Caco-2 (cell line): ENCODE measurements at places on chromosomes 5 and 9.

DNA sequence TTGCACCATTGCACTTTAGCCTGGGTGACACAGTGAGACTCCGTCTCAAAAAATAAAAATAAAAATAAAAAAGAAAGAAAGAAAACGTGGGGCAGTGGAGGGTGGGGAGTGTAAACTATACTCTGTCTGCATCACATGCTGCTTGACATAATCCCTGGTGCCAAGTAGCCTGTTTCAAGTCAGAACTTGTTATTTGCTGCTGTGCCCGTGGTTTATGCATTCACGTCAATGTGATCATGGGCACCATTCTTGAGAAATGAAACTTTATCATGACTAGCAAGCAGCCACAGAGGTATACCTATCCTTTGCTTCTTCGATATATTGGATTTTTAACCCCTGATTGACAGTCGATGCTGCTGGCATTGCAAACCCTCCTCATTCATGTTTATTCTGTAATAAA lies 4.1 kb upstream of the SMU1 start:
- H3K27me3 ChIP-seq, result no peaks in the 10 kb centered on the region
- H3K4me1 ChIP-seq, result peaks cover under 1% of the 10 kb centered on the region; the same call in 1 of the 2 replicates
- no peaks in the 10 kb centered on the region for H3K36me3 ChIP-seq

DNA sequence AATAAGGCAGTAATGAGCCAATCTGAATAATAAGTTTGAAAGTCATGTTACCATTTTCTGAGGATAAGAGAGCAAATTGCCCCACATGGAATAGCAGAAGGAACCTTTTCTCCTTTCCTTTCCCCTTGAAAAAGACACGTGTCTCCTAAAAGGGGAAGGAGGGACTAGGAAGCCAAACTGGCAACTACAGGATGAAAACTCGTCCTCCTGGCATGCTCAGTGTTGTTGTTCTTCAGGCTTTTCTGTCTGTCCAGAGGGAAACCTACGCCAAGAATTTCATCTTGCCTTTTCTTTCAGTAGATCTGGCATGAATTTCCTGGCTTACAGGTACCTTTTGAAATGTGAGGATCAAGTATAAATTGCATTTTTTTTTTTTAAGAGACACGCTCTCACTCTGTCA lies 355.9 kb upstream of the TLE4 start:
- H3K27ac ChIP-seq, result no peak overlapping the region
- no peak overlapping the region for H3K4me3 ChIP-seq
- no peak for DNase-seq
- H3K4me1 ChIP-seq, result no peaks in the 10 kb centered on the region
- no peaks in the 10 kb centered on the region for H3K27me3 ChIP-seq

DNA sequence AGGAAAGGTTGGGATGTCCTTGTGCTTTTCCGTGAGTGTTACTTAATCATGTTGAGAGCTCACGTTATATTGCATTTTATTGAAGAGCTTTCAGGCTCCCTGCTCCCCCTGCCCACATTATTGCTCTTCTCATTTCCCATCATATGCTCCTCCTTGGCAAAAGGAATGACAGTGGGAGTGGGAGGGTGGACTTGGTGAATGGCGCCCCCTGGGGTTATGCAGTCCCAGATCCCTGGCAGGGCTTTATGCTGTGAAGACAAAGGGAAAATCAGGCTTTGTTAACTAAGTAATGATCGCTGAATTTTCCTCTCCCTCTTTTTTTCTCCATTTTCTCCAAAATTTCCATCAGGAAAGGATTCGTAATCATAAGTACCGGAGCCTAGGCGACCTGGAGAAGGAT lies 166.6 kb downstream of the SMARCA2 start:
- no peaks in the 10 kb centered on the region for H3K4me1 ChIP-seq
- no peak overlapping the region for H3K27ac ChIP-seq
- H3K4me3 ChIP-seq, result no peak overlapping the region

GRCh38 chr5:143676802-143677201 lies 135.2 kb upstream of the HMHB1 start:
- no peaks in the 10 kb centered on the region for H3K36me3 ChIP-seq
- H3K27ac ChIP-seq, result no peak overlapping the region
- no peaks in the 10 kb centered on the region for H3K27me3 ChIP-seq
- peaks cover 56% of the 10 kb centered on the region for H3K4me1 ChIP-seq
- no peak overlapping the region for H3K4me3 ChIP-seq

DNA sequence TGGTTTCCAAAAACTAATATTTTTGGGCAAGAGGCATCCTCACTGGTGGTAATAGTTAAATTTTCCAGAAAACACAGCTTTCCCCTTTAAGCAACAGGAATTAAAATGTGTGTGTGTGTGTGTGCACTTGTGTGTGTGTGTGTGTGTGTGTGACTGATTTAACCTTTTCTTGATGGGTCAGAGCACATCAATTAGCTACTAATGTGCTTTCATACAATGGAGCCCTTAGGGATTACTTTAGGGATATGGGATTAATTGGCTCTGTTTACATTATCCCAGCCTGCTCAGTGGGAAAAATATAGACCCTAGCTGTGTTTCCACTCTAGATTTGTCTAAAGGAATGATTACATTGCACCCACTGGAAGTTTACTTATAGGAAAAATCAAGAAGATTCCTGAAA lies 6.5 kb downstream of the PLCXD3 start:
- no peaks in the 10 kb centered on the region for H3K4me1 ChIP-seq
- no peaks in the 10 kb centered on the region for H3K36me3 ChIP-seq
- no peak overlapping the region for H3K4me3 ChIP-seq
- H3K27me3 ChIP-seq, result no peaks in the 10 kb centered on the region

- no peak overlapping the region for H3K27ac ChIP-seq
- peaks cover 10% of the 10 kb centered on the region for H3K4me1 ChIP-seq
- no peaks in the 10 kb centered on the region for H3K36me3 ChIP-seq
- H3K27me3 ChIP-seq, result no peaks in the 10 kb centered on the region
- no peak overlapping the region for H3K4me3 ChIP-seq
These were observed 68.9 kb upstream of the ANKRD55 start for GRCh38 chr5:56302027-56302426.

GRCh38 chr5:98187945-98188344 lies 585.5 kb upstream of the RGMB start:
- H3K27ac ChIP-seq, result no peak overlapping the region
- no peaks in the 10 kb centered on the region for H3K4me1 ChIP-seq
- DNase-seq, result no peak
- H3K4me3 ChIP-seq, result no peak overlapping the region

DNA sequence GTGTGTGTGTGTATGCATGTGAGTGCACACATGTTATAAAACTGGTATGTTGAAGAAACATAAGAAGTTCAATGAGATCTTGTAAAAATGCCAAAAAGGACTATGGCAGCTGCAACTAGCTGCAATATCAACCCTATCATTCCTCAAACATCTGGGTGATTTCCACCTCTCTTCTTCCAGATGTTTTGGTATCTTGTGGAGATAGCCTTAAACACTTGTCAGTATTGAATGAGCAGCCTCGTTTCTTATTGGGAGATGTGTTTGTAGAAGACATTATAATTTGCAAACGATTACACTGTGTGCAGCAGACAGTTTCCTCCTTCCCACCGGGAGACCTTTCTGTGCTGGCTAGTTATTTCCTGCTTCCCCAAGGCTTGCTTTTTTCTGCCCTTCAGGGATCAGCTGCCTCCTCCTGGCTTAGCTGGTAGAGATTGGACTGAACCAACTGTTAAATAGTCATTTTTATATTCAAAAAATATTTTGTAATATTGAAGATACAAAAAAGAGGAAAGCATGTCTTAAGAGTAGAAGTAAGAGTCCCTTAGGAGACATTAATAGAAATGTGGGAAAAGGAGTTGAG lies 168.4 kb upstream of the MPDZ start:
- H3K4me3 ChIP-seq, result no peak overlapping the region
- H3K27me3 ChIP-seq, result no peaks in the 10 kb centered on the region
- H3K27ac ChIP-seq, result no peak overlapping the region
- DNase-seq, result no peak
- H3K4me1 ChIP-seq, result no peaks in the 10 kb centered on the region

- no peak for DNase-seq
- H3K27me3 ChIP-seq, result no peaks in the 10 kb centered on the region
- H3K27ac ChIP-seq, result no peak overlapping the region
- no peaks in the 10 kb centered on the region; the same call in 1 of the 2 replicates for H3K36me3 ChIP-seq
- no peak overlapping the region for H3K4me3 ChIP-seq
- 0 out of 2 replicates have a peak, but pooled peaks cover 2% of the 10 kb centered on the region for H3K4me1 ChIP-seq
These were observed 5.8 kb downstream of the TMEM268 start for GRCh38 chr9:114616684-114617520.

DNA sequence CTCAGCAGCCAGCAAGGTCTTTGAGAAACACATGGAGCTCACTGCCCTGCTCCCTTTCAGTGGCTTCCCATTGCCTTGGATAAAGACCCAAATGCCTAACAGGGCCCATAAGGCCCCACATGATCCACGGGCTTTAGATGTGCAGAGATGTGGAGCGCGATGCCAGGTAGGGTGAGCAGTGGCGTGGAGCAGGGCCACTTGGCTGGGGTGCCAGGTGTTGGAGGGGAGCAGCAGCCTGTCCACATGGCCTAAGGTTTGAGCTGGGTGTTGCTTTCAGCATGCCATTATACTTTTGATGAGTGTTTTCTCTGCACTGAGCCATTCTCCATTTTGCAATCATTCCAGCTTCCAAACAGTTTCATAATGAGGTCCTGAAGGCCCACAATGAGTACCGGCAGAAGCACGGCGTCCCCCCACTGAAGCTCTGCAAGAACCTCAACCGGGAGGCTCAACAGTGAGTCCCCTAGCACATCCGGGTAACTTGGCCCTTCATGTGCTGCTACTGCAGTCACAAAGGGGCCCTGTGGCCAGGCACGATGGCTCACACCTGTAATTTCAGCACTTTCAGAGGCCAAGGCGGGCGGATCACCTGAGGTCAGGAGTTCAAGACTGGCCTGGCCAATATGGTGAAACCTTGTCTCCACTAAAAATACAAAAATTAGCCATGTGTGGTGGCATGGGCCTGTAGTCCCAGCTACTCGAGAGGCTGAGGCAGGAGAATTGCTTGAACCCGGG lies 11.1 kb downstream of the GLIPR2 start:
- H3K36me3 ChIP-seq, result no peaks in the 10 kb centered on the region
- DNase-seq, result no peak
- H3K4me1 ChIP-seq, result no peaks in the 10 kb centered on the region
- H3K4me3 ChIP-seq, result no peak overlapping the region
- H3K27ac ChIP-seq, result no peak overlapping the region

DNA sequence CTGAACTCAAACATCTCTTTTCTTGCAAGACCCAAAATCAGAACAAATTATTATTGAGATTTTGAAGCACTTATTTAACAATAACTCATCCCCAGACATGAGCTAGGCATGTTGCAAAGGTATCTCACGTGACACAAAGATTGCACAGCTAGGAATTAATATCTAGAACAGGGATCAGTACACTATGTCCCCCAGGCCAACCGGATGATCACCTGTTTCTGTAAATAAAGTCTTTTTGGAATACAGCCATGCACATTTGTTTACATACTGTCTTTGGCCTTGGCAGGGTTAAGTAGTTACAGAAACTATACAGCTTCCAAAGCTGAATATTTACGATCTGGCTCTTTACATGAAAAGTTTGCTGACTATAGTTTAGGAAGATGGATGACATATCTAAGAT lies 287.7 kb downstream of the ACTL7B start:
- no peaks in the 10 kb centered on the region for H3K36me3 ChIP-seq
- H3K27me3 ChIP-seq, result no peaks in the 10 kb centered on the region
- DNase-seq, result no peak
- H3K4me3 ChIP-seq, result no peak overlapping the region
- H3K4me1 ChIP-seq, result no peaks in the 10 kb centered on the region
- no peak overlapping the region for H3K27ac ChIP-seq

GRCh38 chr9:112037281-112038016 lies 137.6 kb downstream of the SUSD1 start:
- DNase-seq, result no peak
- H3K27me3 ChIP-seq, result no peaks in the 10 kb centered on the region
- H3K36me3 ChIP-seq, result peaks cover 4% of the 10 kb centered on the region
- peak overlapping the region; percentile 63 for H3K27ac ChIP-seq

DNA sequence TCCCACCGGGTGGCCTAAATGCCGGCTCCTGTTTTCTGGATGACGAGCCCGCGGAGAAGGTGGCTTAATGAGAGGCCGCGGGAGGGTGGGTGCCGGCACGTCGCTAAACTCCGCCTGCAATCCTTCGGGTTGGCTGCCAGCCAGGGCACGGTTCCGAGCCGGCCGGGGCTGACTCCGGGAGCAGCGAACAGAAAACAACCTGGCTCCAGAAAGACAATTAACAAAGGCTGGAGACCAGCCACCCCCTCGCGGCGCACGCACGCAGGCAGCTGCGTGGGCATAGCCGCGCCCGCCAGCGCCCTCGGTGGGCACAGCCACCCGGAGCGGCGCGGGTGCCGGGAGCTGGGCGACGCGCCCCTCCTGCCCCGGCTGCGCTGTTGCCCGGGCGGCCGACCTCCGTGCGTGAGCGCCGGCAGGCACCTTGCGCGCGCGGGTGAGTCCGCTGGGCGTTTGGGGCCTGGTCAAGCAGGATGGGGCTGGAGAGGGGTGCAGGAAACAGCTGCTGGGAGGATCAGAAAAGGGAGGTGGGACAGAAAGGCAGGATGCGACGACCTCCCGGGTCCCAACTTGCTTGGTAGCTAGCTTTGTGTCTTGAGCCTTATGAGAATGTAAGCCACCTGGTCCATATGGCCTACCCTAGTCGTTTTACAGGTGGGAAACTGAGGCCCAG lies at the start of gene ARHGEF37:
TSS of gene ARHGEF37 (plus strand) at position 307 of the 670 bp plus-strand sequence. CDS start 16,272 bp downstream, outside the sequence.
- DNase-seq, result no peak
- H3K27ac ChIP-seq, result no peak within 1 kb of the TSS

- H3K4me1 ChIP-seq, result 0 out of 2 replicates have a peak, but pooled peaks cover 1% of the 10 kb centered on the region
- no peak for DNase-seq
- H3K4me3 ChIP-seq, result peak overlapping the region; percentile 46
These were observed 207.7 kb downstream of the MEF2C start for GRCh38 chr5:88675168-88675707.

- DNase-seq, result no peak
- H3K27ac ChIP-seq, result no peak overlapping the region
- no peaks in the 10 kb centered on the region for H3K36me3 ChIP-seq
- no peaks in the 10 kb centered on the region; the same call in 1 of the 2 replicates for H3K27me3 ChIP-seq
These were observed 4.7 kb upstream of the TNFSF8 start for GRCh38 chr9:114935119-114935518.

- H3K27me3 ChIP-seq, result no peaks in the 10 kb centered on the region
- H3K27ac ChIP-seq, result no peak overlapping the region
- no peaks in the 10 kb centered on the region for H3K4me1 ChIP-seq
- no peaks in the 10 kb centered on the region for H3K36me3 ChIP-seq
- DNase-seq, result no peak
- H3K4me3 ChIP-seq, result no peak overlapping the region
These were observed 6.8 kb upstream of the DAPK1 start for GRCh38 chr9:87490907-87491306.

DNA sequence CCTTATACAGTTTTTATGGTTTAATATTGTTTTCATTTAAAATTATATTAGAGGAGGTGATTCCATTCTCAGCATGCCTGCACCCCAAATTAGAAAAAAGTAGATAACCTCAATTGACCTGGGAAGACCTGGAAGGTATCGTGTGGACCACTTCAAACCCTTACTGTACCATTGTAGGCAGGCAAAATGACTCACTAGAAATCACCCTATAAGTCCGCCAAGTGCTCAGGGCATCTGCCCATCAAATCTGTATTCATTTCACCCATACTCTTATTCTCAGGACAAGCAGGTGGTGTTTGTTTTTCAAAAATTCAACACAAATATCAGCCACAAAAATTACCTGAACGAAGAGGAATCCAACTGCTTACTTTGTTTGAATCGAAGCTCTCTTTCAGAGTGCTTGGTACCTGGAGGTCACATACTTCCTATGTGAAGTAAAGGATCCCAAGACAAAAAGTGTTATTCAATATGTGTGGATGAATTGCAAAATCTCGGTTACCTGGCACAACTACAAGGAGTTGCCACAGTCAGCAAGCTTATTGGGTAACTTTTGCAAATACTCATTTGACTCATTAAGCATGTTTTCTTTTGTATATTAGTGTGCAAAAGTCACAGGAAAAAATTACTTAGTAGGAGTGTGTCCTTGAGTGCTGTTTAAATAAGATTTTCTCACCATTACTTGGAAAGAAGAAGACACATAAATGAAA lies 216.2 kb downstream of the ENC1 start:
- DNase-seq, result no peak
- H3K27ac ChIP-seq, result no peak overlapping the region
- no peaks in the 10 kb centered on the region for H3K27me3 ChIP-seq
- no peak overlapping the region for H3K4me3 ChIP-seq
- H3K4me1 ChIP-seq, result peaks cover 5% of the 10 kb centered on the region
- H3K36me3 ChIP-seq, result no peaks in the 10 kb centered on the region
